ENCODE measurements at places on chromosomes 4 and X.

DNA sequence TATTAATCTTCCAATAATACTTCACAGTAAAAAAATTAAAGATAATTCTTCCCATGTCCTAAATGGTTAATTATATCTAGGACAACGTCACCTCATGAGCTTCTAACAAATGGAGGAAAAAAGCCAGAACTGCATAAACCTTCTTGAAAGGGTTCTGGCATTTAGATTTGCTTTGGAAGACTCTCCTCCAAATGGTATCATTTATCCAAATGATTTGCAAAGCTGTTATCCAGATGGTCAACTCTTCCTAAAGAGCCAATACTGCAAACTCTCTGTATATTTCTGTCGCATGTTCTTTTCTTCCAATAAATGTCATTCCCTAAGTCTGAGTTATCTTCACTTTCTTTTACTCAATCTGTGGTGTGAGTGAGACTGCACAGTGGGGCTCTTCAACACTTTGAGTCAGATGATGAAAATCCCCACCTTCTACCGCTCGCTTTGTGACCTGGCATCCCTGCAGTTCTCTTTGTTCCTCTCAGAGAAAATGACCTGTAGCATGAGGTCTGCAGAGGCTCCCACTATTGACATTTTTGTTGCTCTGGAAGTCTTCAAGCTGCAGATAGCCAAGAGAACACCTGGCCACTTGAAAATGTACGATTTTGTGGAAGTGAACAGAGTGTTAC, 52.9 kb downstream of the TMEM150C start:
- no peak for DNase-seq

DNA sequence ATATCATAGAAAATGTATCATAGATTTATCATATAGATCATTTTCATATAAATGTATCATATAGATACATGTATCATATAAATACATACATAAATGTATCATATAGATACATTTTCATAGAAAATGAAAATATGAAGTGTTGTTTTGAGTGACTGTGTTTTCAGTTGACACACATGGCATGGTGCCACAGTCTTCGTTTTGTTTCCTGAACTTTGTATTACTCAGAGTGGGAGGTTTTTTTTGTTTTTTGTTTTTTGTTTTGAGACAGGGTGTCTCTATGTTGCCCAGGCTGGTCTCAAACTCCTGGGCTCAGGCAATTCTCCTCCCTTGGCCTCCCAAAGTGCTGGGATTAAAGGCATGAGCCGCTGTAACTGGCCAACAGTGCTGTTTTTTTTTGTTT, 3.9 kb downstream of the RBM10 start:
- no peak for DNase-seq

DNA sequence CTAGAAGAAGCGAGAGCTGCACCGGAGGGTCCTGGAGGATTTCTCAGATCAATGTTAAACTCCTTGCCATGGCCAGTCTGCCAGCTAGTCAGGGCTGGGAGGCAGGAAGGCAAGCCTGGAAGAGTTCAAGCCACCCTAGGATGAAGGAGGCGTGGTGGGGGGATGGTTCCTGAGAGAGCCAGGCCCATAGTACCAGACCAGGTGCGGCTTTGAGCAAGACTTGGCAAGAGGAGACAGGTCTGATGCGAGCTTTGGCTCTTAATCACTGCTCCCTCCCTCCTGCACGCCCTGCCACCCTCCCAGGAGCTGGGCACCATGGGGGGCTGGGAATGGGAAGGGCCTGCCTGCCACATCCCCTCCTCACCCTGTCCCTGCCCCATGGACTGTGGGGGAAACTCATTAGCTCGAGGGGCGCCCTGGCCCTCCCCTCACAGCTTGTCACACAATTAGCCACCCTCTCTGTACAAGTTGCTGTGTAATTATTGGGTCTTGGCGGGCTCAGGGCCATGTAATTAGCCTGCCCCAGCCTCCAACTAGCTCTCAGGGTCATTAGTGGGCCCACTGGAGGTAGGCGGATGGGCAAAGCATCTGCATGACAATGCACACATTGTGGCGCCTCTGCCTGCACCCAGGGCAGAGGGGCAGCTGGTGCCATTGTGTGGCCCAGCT, 50.3 kb downstream of the EFNB1 start:
- no peak for DNase-seq

GRCh38 chr4:139768366-139768765, 102.7 kb downstream of the MGST2 start:
- DNase-seq = no peak

DNA sequence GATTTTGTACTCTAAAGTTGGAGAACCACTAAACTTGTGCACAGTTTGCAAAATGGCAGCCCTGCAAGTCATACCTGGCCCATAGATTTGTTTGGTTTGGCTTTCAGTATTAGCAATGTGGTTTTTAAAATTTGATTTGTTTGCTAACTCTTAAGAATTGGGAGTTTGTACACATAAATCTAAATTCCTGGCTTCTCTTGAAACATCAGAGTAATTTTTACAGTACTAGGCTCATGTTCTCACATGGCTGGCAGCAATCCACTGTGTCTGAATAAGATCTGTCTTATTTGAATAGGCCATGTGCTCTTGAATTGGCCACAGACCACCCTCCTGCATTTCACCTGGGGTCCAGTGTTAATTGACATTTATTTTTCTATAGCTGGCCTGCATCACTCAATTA, 21.3 kb downstream of the DIAPH2 start:
- DNase-seq = no peak

DNA sequence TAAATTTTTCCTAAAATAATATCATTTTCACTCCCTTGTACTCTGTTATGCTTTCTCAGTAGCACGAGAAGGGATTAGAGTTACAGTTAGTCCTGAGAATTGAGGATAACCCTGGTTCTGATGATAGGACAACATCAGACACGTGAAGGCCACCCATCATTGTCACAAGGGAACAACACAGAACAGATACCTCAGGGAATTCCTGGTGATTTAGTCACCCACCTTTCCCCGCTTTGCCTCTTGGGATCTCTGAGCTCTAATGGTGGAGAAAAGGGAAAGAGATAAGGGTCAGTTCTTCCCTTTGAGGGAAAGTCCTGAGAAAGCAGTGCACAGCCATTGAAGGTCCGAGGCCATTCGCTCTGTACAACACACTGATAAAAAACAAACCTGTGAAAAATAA, 112.3 kb upstream of the GALNT7 start:
- no peak for DNase-seq

DNA sequence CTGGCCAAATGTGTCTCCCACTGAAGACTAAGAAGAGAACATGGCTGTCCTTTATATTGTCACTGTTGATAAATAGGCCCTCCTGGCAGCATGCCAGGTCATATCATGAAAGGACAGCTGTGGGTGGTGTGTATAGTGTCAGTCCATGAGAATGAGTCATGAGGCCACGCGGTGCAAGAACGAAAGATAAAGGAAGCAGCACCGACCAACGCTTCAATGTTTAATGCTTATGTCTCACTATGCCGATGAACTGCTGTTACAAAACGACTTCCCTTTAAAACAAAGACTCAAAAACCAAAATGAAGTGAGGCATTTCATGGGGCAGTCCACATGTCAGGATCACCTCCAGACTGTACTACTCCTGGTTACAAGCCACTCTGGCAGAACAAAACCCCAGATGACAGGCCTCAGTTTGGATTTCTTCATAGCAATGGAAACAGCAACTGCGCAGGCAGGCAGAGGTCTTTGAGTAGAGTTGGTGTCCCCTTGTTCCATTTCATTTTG, 5.2 kb upstream of the TCEANC start:
- peak; percentile 11 for DNase-seq

- DNase-seq = no peak
Observed at GRCh38 chrX:133434197-133434820, 19.0 kb upstream of the GPC4 start.

DNA sequence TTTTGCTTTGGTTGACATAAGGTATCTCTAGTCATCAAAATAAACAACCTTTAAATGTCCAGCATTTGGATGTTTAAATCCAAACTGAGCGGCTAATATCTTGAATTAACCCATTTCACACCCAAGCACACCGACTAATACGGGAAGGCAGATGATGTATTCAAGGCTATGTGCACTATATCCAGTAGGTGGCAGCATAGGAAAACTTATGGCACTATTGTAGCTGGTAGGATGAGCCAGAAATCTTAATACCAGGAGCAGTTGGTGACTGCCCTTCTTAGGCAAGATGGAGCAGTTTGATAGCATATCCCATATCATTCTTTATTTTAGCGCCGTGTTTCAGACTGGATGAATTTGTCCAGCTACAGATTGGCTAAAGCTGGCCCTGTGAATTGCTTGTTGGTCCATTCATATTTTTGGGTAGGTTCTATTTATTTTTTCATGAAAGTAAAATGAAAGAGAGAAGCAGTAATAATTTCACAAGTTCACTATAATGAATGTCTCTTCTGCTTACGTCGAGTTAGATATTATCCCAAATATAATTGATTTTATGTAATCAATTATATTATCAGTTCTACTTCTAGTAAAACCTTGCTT, 24.4 kb downstream of the UCHL1 start:
- DNase-seq = no peak

DNA sequence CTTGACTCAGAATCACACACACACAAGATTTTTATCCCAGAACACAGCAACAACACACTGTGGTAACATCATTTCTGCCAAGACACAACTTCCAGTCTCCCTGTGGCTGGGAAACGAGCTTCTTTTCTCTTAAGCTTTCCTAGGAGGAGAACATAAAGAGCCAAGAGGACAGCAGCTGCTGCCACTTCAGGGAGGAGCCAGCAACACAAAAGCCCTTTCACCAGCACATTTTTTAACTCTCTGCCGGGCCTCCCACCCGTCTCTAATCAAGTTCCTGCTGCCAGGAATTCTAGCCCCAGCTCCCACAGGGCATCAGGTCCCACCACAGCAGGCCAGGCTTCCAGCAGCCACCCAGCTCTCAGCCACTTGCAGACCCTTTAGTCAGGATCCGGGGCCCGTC, 22.4 kb downstream of the FAT1 start:
- no peak for DNase-seq

DNA sequence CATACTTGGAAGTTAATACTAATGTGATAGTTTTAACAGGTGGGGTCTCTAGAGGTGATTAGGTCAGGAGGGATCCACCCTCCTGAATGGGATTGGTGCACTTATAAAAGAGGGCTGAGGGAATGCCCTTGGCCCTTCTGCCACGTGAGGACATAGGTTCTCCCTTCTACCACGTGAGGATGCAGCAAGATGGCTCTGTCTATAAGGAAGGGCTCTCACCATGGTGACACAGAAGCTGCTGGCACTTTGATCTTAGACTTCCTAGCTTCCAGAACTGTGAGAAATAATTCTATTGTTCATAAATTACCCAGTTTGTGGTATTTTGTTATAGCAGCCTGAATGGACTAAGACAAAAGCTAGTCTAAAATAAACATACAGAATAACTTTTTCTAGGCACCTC, 1.0 kb downstream of the AADAT start:
- DNase-seq = no peak

DNA sequence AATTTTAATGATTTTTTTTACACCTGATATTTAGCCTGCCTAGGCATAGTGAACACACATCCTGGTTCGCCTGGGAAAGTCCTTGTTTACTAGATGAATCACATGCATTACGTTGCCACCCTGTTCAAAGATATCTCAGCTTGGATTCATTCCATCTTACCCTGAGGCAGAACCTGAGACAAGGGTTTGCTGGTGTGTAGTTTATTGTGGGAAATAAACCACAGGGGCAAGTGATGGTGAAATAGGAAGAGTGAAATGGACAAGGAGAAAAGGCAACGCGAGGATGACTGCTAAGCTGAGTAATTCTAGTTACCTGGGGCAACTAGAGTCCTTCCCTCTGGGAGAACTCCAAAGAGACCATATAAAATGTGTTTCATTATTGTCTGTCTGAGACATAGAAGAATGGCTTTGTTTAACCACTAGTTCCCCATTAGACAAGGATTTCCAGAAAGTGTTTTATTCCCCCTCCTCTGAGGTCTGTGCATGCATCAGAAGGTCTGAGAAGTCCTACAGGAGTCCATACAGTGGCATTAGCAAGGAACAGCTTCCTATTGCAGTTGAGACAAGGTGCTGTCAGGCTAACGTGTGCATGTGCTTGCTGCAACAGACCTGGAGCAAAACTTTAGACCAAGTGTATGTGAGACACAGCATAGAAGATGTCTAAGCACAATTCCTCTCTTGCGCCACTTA, 797.3 kb upstream of the FRG1 start:
- DNase-seq = no peak

GRCh38 chr4:3077796-3078195, 3.3 kb downstream of the HTT start:
- DNase-seq = no peak

- DNase-seq = no peak
Observed at GRCh38 chr4:77100234-77100633, 24.4 kb upstream of the CCNI start.

DNA sequence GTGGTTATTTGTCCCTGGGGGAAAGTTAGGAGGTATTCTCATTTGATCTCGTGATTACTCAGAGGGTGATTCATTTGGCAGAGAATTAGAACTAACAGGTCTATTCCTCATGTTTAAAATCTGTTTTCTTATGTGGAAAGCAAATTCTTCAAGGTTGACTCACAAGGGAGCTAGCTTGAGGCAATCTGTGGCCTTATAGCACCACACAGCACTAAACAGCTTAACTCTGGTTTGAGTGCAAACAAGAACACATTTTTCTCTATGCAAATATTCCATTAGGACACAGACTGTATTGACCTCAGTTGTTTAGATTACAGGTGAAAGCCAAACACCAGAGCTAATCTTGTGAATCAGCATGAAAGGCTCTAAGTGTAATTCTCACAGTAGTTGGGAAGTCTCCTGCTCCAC, 694.4 kb upstream of the POU3F4 start:
- no peak for DNase-seq

DNA sequence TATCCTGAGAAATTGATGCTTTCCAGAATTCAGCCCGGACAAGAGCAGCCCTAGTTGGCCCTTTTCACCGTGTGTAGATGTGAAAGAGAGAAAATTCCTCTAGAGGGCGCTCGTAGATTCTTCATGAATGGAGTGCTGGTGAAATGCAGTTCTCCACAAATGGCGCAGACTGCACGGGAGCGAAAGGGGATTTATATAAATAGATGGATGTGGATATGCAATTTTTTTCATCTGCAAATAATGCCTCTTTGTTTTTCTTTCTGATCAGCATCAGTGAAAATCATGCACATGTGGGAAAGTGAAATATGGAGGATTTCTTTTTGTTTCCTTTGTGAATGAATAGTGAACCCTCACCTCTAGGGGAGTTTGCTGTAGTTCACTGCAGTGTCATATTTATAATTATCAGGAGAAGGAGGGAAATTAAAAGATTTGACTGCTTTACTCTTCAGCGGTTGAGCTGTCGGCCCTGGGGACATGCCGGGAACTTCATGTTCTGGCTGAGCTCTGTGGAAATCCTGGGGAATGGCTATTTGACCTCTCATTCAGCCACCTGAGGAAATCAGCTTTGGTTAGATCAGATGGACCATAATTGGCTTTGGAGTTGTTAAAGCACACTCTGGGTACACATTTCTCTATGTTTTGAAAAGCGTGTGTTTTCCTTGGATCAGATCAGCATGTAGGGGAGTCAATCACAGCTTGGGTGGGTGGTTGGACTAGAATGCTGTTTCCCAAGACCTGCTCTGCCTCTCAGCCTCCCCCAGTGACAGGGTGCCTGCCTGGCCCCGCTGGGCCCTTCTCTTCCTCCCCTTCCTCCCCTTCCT, 115.0 kb upstream of the SHISA3 start:
- no peak for DNase-seq

All from stimulated activated CD8-positive, alpha-beta memory T cell treated with anti-CD3 and anti-CD28 coated beads, Interleukin-2, amount 100 ng/mL, for 1 hour (primary cell).